ENCODE measurements at places on chromosomes 4 and X.
A peak's percentile ranks its signal among the peaks of the same experiment; 100 is the strongest.

DNA sequence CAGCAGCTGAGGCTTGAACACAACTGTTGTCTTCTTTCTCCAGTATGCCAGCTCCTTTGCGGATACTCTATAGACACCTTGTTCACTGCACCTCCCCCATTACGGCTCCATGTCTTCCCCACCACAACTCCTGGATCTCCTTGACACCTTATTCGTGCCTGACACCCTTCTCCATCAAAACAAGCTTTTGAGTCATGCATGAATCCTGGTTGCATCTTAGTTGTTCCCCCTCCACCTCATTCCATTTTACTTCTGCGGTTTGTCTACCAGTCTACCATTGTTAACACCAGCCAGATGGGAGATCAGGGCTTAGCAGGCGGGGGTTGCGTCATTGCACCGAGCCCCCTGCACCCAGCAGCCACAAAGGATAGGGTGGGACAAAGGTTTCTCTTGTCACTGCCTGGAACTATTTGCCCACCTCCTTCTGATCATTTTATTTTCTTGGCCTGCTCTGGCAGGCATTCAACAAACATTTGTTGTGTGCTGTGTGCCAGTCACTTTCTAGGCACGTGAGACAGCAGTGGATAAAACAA lies 2.0 kb upstream of the CDK16 start:
- H3K4me1 ChIP-seq = peaks cover 37% of the 10 kb centered on the region
- peak overlapping the region; percentile 86 for H3K4me3 ChIP-seq
- H3K36me3 ChIP-seq = peaks cover 43% of the 10 kb centered on the region
- H3K27me3 ChIP-seq = no peaks in the 10 kb centered on the region
- H3K27ac ChIP-seq = peak overlapping the region; percentile 99

DNA sequence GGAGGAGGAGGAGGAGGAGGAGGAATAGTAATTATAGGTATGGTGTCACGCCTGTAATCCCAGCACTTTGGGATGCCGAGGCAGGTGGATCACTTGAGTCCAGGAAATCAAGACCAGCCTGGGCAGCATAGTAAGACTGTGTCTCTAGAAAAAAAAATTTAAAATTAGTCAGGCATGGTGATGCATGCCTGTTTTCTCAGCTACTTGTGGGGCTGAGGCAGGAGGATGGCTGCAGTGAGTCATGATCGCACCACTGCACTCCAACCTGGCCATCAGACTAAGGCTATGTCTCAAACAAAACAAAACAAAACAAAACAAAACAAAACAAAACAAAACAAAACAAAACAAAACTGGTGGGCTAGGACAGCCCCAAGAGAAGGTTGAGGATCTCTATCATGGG lies 3.0 kb downstream of the STARD8 start:
- H3K27ac ChIP-seq = no peak overlapping the region
- peaks cover 22% of the 10 kb centered on the region for H3K4me1 ChIP-seq
- no peak for DNase-seq
- H3K36me3 ChIP-seq = no peaks in the 10 kb centered on the region
- no peak overlapping the region for H3K4me3 ChIP-seq

GRCh38 chr4:8699063-8699385 lies 106.5 kb downstream of the CPZ start:
- no peaks in the 10 kb centered on the region for H3K4me1 ChIP-seq
- peak; percentile 76 for DNase-seq
- no peak overlapping the region for H3K4me3 ChIP-seq
- H3K27ac ChIP-seq = no peak overlapping the region

GRCh38 chrX:153153516-153153915 lies 25.6 kb upstream of the MAGEA1 start:
- H3K4me1 ChIP-seq = no peaks in the 10 kb centered on the region
- H3K27me3 ChIP-seq = no peaks in the 10 kb centered on the region
- DNase-seq = no peak
- no peak overlapping the region for H3K4me3 ChIP-seq

GRCh38 chrX:75038925-75039324 lies 113.7 kb upstream of the NEXMIF start:
- H3K27me3 ChIP-seq = no peaks in the 10 kb centered on the region
- no peaks in the 10 kb centered on the region for H3K4me1 ChIP-seq
- no peak for DNase-seq
- H3K4me3 ChIP-seq = no peak overlapping the region

GRCh38 chrX:819684-820083 lies 189.1 kb downstream of the SHOX start:
- DNase-seq = peak; percentile 63
- H3K27ac ChIP-seq = no peak overlapping the region
- peaks cover 16% of the 10 kb centered on the region for H3K4me1 ChIP-seq
- no peaks in the 10 kb centered on the region for H3K36me3 ChIP-seq

DNA sequence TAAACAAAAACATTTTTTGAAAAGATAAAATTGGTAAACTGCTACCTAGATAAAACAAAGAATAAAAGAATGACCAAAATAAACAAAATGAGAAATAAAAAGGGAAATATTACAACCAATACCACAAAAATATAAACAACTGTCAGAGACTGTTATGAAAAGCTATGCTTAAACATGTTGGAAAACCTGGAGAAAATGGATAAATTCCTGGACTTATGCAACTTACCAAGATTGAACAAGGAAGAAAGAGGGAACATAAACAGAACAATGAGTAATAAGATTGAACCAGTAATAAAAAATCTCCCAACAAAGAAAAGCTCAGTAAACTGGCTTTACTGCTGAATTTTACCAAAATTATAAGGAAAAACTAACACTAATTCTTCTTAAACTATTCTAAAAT lies 518.7 kb downstream of the GRXCR1 start:
- H3K27ac ChIP-seq = no peak overlapping the region
- H3K4me3 ChIP-seq = no peak overlapping the region
- no peaks in the 10 kb centered on the region for H3K36me3 ChIP-seq
- DNase-seq = no peak

- no peaks in the 10 kb centered on the region for H3K36me3 ChIP-seq
- DNase-seq = no peak
- H3K4me1 ChIP-seq = peaks cover 6% of the 10 kb centered on the region
- no peak overlapping the region for H3K4me3 ChIP-seq
- no peaks in the 10 kb centered on the region for H3K27me3 ChIP-seq
Measured at GRCh38 chrX:63250253-63250868, 100.8 kb downstream of the SPIN4 start.

GRCh38 chr4:88859191-88859812 lies 161.7 kb upstream of the NAP1L5 start:
- no peaks in the 10 kb centered on the region for H3K36me3 ChIP-seq
- H3K4me1 ChIP-seq = peaks cover 5% of the 10 kb centered on the region
- no peaks in the 10 kb centered on the region for H3K27me3 ChIP-seq
- DNase-seq = no peak
- no peak overlapping the region for H3K27ac ChIP-seq

- no peak overlapping the region for H3K27ac ChIP-seq
Measured at GRCh38 chrX:65755786-65756185, 88.3 kb downstream of the MSN start.

- no peaks in the 10 kb centered on the region for H3K36me3 ChIP-seq
- H3K27ac ChIP-seq = no peak overlapping the region
- H3K4me3 ChIP-seq = no peak overlapping the region
- no peaks in the 10 kb centered on the region for H3K27me3 ChIP-seq
Measured at GRCh38 chr4:20386001-20386740, 134.5 kb downstream of the SLIT2 start.

DNA sequence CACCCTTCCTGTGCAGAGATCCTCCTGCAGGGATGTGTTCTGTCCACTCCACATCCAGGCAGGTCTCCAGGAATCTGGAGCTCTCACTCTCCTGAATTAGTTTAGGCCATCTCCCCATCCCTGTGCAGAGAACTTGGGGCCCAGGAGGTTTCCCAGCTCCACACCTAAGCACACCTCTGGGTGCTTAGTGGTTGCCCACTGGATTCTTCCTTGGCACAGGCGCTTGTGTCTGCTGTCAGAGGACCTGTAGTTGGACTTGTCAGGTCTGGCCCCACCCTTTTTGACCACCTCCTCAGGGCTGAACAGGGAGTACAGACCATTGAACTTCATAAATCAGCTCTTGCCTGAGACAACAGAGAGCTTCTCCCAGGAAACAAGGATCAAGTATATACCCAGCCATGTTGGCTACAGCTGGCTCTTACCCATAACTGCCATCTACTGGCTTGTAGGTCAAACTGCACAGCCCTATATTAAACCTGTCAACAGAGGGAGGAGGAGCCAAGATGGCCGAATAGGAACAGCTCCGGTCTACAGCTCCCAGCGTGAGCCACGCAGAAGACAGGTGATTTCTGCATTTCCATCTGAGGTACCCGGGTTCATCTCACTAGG lies 275.5 kb downstream of the PPARGC1A start:
- H3K4me3 ChIP-seq = no peak overlapping the region
- DNase-seq = no peak
- no peaks in the 10 kb centered on the region for H3K4me1 ChIP-seq
- peaks cover 8% of the 10 kb centered on the region for H3K27me3 ChIP-seq
- H3K36me3 ChIP-seq = no peaks in the 10 kb centered on the region
- no peak overlapping the region for H3K27ac ChIP-seq

- no peaks in the 10 kb centered on the region for H3K27me3 ChIP-seq
- peaks cover 1% of the 10 kb centered on the region for H3K4me1 ChIP-seq
- peaks cover 2% of the 10 kb centered on the region for H3K36me3 ChIP-seq
Measured at GRCh38 chr4:61335241-61335763, 135.2 kb downstream of the ADGRL3 start.

GRCh38 chrX:132908891-132909290 lies 49.5 kb downstream of the HS6ST2 start:
- H3K4me3 ChIP-seq = no peak overlapping the region
- peak overlapping the region; percentile 78 for H3K27ac ChIP-seq
- DNase-seq = no peak
- H3K27me3 ChIP-seq = no peaks in the 10 kb centered on the region
- no peaks in the 10 kb centered on the region for H3K36me3 ChIP-seq
- H3K4me1 ChIP-seq = peaks cover 28% of the 10 kb centered on the region
